ENCODE measurements at places on chromosomes 2 and 18.

- DNase-seq, result no peak
Measured at GRCh38 chr18:8507915-8508705, 101.1 kb upstream of the RAB12 start.

DNA sequence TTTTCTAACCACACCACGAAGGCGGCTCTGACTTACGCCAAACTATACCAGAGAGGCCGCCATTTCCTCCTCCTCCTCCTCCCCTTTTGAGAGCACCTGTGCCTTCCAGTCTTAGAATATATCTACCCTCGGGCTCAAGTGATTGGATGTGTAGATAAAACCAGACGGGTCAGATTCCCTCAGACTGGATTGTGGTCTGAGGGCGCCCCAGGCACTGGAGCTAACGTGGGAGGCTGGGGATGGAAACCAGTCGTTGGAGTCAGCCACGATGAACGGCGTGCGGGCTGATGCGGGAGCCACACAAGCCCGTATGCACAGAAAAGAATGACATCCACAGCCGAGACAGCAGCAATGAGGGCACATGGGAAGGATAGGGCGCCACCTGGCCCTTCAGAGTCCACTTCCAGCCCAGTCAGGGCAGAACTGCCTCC lies 12.3 kb upstream of the ODC1 start:
- no peak for DNase-seq

- no peak for DNase-seq
Measured at GRCh38 chr2:128782411-128783192, 463.9 kb upstream of the HS6ST1 start.

DNA sequence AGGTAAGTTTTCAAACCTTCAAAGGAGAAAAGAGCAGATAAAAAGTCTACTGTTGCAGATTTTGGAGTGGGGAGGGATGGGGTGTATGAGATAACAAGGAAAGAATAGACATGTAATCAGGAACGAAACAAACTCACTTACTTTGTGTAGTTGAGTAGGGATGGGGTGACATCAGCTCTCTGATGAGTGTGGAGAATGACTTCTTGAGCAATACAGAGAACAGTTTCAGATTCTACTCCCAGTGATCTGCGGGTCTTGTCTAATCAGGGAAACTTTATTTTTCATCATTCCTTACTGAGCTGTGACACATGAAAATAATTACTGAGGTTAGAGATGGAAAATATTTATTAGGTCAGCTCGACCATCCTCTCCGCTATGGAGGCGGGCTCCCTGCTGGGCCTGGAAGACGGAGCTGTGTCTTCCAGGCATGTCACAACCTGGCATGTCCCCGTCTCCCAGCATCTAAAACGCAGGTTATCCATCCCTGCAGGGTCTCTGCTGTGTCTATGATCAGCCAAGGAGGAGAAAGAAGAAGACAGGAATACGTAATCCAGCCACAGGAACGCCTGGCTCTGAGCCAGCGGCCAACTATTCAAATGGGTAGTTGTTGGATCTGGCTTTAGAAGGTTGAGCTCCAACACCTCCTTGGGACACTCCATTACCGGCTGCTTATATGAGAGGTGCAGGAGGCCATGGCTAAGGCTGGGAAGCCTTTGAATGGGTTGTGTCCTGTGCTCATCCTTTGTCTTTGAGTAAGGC lies 99.0 kb upstream of the SATB2 start:
- DNase-seq, result no peak

DNA sequence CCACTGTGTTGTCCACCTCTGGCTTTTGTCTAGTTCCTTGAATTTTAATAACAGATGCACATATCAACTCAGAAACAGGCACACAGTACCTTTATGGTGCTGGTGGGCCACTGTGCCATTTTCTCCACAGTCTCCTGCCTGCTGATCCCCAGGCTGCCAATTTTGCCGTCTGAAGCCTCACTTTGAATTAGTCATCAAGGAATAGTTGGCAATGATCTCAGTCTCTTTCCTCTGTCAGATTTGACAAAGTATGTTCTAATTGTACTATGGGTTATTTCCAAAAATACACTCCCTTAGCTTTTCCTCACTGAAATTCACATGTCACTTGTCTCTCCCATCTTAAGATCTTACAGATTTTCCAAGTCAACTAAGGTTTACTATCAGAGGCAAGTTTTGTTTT lies 140.7 kb downstream of the ZNF516 start:
- DNase-seq, result no peak

GRCh38 chr2:6863792-6864191 lies 1.9 kb downstream of the CMPK2 start:
- DNase-seq, result no peak

DNA sequence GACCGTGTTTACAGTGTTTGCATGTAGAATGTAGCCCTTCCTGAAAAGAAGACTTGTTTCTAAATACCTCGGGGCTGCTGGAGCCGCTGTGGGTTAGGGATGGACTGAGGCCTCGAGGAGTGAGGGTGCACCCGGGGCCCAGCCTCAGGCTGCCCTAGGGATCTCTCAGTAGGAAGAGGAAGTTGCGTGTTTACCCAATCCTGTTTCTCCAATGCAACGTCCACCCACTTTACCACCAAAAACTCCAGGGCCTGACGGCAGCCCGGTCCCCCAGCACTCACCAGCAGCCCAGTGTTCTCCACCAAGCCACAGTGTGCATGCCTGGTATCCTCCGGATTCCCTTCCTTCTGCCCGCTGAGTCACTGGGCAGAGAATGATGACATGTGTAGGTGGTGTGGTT lies 255.8 kb downstream of the GLI2 start:
- DNase-seq, result no peak

DNA sequence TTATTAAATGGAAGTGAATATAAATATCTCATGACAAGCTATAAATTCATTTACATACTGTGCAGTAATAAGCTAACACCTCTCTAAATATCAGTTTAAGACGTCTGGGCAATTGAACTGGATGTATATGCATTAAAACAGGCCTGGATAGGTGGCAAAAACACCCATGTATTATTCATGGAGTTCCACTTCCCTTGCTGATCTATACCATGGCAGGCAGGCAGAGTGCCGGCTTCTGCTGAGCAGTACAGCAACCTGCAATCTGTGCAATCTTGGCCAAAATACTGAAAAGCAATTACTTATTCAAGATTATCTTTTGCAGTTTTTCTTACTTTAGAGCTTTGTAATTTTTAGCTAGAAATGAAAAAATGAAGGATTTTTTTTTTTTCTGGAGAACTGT lies 112.1 kb upstream of the PIEZO2 start:
- no peak for DNase-seq

GRCh38 chr2:28539118-28539541 lies 43.3 kb downstream of the PLB1 start:
- no peak for DNase-seq

DNA sequence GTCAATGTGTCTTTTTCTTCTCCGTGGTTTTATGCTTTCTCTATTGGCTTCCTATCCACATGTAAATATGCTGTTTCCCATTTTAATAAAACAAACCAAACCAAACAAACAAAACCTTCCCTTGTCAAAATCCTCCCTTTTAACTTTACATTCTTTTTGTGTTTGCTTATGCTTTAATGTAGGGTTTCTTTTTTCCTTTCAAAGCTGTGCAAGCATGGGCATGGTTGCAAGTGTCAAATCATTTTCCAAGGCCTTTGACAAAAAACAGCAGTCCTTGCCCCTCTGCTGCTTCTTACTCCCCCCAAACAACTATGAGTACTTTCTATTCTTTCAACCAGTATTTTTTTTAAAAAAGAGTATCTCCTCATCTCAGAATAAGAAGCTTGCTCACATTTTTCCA lies 66.0 kb upstream of the ACYP2 start:
- no peak for DNase-seq

DNA sequence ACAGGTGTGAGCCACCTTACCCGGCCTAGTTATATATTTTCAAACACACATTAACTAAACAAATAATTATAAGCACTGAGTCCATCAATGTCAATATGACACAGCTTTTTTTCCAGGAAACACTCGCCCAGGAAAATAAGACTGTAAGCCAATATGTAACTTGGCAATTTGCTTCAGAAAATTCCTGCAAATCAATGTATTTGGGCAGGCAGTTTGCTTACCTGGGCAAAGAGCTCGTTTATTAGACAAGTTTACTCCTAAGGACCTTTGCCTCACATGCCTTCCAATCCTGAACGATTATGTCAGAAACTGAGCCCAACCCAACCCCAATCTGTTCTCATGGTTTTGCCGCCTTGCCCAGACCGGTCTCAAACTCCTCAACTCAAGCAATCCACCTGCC lies 34.7 kb upstream of the NDUFV2 start:
- DNase-seq, result no peak

- no peak for DNase-seq
Measured at GRCh38 chr2:113848758-113849415, 41.0 kb upstream of the ACTR3 start.

- no peak for DNase-seq
Measured at GRCh38 chr2:75055820-75056675, 97.6 kb downstream of the POLE4 start.

DNA sequence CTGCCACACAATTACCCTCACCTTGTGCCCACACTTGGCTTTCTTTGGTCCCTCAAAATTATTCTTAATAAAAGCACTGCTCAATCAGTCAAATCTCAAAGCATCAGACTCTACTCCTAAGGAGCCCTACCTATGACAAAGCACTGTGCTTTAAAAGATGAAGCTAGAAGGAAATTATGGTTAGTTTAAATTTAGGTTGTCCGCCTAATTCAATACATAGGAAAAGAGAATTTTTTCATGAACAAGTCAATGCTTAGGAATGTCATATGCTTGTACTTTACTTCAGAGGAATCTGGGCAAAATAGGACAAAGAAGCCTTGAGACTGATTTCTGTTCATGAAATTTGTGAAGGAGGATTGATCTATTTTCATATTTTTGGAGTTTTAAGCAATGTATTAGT lies 726.4 kb upstream of the CDH2 start:
- DNase-seq, result no peak

- no peak for DNase-seq
Measured at GRCh38 chr18:13800505-13801259, 23.3 kb upstream of the MC5R start.

- DNase-seq, result no peak
Measured at GRCh38 chr2:44135296-44135695, 33.4 kb upstream of the PPM1B start.

DNA sequence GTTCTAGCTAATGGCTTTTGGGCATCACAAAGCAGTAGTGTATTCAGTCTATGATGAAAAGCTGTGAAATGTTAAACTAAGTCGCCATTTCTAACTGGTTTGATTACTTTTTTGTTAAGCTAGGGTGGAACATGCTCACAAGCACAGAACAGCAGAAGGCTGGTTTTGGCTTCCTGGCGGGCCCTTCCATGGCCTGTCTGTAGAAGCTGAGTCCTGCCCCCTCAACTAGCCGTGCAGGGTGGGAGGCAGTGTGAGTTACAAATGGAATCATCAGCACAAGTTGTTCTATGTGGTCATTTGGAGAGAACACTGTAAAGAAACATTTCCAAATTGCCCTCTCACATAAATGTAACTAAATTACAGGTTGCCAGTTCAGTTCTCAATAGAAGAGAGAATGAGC lies 290.8 kb downstream of the ALPK2 start:
- DNase-seq, result no peak

DNA sequence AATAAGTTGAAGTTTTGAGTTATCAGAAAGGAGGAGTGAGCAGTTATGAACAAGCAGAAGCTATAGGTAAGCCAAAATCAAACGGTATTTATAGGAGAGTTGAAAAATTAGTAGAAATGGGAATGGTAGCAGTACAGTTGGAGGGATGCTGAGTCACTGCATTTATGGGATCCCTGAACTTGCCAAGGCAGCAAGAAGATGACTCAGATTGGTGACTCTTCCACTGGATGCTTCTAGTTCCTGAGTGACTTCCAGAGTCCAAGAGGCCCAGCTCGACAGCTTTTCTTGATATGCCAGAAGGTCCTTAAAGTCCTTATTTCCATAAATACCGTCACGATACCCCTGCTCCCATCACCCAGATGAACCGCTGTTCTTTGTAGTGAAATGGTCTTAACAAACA lies 31.1 kb upstream of the ACTR3 start:
- DNase-seq, result no peak

DNA sequence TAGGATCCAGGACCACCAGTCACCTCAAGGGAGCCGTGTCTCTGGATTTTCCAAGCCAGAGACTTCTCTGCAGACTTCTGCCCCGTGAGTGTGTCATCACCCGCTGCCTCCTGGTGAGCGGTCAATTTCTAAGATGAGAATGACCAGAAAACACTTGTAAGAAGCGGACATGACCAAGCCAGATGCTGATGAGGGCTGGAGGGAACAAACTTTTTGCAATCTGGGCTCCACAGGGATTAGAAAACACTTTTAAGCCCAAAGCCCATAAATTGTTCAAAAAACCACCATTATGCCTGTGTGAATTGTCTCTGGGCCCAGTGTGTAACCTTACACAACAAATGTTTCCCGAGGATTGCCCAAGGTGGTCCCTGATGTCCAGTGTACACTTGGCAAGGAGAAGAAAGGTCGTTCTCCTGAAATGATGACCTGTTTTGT lies 5.3 kb upstream of the NPPC start:
- no peak for DNase-seq

DNA sequence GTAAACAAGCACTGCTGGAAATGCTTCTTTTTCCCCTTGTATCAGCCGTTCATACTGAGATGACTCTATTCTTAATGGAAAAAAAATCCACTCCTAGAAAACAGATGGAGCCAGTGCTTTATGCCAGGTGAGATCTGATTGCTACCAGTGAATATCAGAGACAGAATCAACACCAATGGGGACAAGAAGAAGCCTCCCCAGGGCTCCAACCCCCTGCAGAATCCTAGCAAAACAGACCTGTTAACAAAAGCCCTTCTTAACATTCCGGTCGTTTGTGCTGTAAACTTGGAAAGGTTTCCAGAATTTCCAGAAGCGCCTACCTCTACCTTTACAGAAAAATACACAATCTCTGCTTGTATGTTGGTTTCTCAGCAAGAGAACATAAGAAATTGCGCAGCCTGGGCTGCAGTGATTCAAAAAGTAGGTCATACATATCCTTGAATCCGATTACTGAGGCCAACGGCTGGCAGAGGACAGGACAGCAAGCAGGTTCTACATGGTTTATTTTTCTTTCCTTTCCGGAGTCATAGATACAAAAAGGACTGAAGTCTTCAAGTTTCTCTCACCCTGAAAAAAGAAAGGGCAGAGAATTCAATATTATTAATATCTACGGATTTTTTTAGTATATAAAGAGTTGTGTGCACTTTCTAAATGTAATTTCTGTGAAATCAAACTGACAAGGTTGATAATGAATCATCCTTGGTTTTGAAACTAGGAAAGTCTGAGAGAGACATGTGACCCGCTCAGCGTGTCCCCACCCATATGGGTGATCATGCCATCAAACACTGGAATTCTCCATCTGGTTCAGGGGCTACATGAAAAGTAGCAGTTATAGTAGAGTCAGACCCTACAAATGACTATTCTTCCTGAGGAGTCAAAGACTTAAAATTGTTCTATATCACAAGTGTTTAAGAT lies 266.7 kb upstream of the MGAT5 start:
- no peak for DNase-seq

DNA sequence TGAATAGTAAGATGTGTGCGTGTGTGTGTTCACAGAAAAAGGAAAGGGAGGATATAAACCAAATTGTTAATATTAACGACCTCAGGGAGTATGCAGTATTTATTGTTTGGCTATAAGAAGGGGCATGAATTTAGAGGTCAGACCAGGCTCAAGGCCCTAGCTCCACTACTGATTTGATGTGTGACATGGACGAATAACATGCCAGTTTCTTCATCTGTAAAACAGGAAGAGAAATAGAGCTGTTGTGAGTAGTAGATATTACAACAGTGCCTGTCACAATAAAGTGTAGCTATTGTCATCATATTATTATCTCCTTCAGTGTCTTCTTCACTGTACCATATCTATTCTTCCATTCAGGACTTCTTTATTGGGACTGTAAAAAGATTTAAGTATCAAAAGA lies 4.1 kb upstream of the MAT2A start:
- no peak for DNase-seq
